ENCODE measurements at places on chromosomes 13 and 19. TPM values are rescaled to one million over a fixed set of nuclear protein-coding genes. Genes with fewer than 3 reads are reported as not detected.

ADGRL1 gene
- total RNA-seq = 24.0 TPM

ERFL gene
- total RNA-seq = not detected

VSTM1 gene
- not detected for total RNA-seq

C19orf85 gene
- not detected for total RNA-seq

CLEC17A gene
- total RNA-seq = not detected

RASIP1 gene
- total RNA-seq = 13.7 TPM

Measured in left ventricle myocardium superior (tissue), 1 donor.